ENCODE measurements at places on chromosomes 1 and 21.

GRCh38 chr1:218371927-218372672 lies 27.0 kb downstream of the TGFB2 start:
- no peak for DNase-seq

- no peak for DNase-seq
Observed at GRCh38 chr1:168693197-168693871, 35.7 kb downstream of the DPT start.

GRCh38 chr1:118154220-118154619 lies 30.8 kb downstream of the SPAG17 start:
- no peak for DNase-seq

DNA sequence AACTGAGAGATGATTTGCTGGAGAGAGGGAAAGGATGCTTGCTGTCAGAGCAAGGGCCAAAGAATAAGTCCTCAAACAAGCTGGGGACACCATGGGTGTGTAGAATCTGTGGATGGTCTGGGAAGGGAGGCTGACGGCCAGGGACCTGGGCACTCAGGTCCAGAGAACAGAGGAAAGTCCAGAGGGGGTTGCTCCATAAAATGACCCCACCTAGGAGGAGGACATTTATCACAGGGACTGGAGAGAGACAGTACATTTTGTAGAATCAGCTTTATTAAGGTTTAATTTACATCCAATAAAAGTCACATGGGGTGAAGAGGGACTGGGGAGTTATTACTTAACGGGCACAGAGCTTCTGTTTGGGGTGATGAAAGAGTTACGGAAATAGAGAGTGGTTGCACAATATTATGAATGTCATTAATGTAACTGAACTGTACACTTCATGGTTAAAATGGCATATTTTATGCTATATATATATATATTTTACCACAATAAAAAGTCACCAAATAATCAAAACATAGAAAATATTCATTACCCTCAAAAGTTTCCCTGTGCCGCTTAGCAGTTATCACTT lies 73.0 kb upstream of the ABCD3 start:
- no peak for DNase-seq

DNA sequence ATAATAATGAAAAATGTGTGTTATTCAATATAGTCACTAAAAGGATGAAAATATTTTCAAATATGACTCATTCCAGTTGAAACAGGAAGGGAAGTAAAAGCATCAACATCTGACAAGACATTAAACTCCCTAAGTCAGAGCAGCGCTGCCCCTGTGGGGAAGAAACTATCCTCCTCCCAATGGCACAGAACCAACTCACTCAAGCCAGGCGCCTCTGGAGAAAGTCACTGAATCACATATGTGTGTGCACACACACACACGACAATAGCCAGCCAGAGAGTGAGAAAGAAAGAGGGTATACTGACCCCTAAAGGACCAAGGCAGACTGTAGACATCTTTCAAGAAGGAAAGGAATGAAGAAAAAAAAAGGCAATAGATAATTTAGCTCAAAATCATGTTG lies 126.9 kb downstream of the SETD4 start:
- DNase-seq: no peak

GRCh38 chr1:248372394-248372793 lies 3.2 kb upstream of the OR2T6 start:
- DNase-seq: no peak

- DNase-seq: no peak
Observed at GRCh38 chr1:177809819-177810218, 160.0 kb downstream of the SEC16B start.

- DNase-seq: no peak
Observed at GRCh38 chr1:95127380-95127779, 10.2 kb downstream of the TLCD4 start.

GRCh38 chr1:229848752-229849677 lies 218.0 kb upstream of the GALNT2 start:
- no peak for DNase-seq

GRCh38 chr21:41975391-41976272 lies 21.8 kb upstream of the C2CD2 start:
- no peak for DNase-seq

- DNase-seq: no peak
Observed at GRCh38 chr1:5915587-5916571, 76.3 kb downstream of the NPHP4 start.

GRCh38 chr21:29429218-29429617 lies 130.5 kb downstream of the BACH1 start:
- DNase-seq: no peak

GRCh38 chr1:183023601-183024316 lies 539 bp downstream of the LAMC1 start:
- DNase-seq: peak; percentile 47

- DNase-seq: no peak
Observed at GRCh38 chr1:19949016-19949415, 25.6 kb upstream of the PLA2G2E start.

DNA sequence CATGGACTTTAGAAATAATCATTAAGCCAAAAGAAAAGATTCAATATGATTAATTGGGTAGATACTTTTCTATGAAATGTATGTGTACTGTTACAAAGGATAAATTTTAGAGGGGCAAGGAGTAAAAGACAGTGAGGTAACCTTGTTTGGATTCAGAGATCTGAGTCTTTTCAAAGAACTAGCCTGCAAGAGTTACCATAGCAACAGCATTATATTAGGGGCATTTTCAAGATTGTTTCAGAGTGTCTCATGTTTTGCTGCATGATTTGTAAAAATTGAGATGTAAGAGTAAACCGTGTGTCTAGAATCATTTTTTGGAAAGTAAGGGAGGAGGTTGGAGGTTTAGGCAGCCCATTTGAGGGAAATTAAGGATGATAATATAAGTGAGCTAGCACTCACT lies 70.6 kb upstream of the KIAA1614 start:
- DNase-seq: no peak

DNA sequence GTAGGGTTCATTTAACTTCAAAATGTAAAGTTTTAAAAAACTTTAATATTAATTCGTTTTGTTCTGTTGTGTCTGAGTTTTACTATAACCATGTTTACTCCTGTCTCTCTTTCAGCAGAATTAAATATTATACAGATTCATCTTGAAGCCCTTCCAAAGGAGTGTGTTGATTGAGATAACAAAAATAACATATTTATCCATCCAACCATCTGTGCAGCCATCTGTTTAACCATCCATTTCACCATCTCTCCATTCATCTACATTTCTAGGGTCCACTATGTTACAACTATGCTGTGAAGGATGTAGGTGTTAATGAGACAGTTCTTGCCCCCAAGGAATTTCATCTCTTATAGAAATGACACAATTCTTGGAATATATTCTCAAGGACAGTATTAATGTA lies 36.0 kb upstream of the GNG12 start:
- no peak for DNase-seq

DNA sequence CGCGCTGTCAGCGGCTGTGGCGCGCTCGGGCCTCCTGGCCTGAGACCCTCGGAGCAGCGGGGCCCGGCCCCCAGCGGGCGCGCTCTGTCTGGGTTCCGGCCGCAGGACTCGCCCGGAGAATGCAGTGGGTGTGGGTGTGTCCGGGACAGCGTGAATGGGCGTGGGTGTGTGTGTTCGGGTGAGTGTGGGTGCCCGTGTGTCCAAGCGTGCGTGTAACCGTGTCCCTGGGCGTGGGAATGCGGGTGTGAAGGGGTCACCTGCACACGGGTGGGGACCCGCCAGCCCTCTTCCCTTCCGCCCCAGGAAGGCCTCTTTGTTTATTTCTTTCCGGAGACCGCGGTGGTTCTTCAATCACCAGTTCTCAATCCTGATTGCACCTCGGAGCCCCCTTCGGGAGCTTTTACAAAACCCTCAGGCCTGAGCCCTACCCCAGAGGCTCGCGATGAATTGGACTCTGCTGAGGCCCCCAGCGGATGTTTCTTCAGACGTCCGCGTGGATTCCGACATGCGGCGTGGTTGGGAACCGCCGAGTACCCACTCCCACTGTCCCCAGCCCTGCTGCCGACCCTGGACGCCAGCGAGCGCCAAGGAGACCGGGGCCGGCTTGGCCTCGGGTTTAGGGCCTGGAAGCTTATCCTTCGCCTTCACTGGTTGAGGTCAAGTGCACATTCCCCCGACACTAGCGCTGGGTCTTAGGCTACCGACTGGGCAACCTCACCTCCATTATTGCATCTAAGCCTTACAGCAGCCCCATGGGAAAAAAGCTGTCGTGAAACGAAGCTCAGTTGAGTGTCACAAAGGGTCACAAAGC lies 19.3 kb downstream of the SERTAD4 start:
- DNase-seq: no peak

GRCh38 chr1:85321237-85321964 lies 45.0 kb upstream of the BCL10 start:
- no peak for DNase-seq

GRCh38 chr21:25298512-25299491 lies 308.5 kb downstream of the MRPL39 start:
- no peak for DNase-seq

DNA sequence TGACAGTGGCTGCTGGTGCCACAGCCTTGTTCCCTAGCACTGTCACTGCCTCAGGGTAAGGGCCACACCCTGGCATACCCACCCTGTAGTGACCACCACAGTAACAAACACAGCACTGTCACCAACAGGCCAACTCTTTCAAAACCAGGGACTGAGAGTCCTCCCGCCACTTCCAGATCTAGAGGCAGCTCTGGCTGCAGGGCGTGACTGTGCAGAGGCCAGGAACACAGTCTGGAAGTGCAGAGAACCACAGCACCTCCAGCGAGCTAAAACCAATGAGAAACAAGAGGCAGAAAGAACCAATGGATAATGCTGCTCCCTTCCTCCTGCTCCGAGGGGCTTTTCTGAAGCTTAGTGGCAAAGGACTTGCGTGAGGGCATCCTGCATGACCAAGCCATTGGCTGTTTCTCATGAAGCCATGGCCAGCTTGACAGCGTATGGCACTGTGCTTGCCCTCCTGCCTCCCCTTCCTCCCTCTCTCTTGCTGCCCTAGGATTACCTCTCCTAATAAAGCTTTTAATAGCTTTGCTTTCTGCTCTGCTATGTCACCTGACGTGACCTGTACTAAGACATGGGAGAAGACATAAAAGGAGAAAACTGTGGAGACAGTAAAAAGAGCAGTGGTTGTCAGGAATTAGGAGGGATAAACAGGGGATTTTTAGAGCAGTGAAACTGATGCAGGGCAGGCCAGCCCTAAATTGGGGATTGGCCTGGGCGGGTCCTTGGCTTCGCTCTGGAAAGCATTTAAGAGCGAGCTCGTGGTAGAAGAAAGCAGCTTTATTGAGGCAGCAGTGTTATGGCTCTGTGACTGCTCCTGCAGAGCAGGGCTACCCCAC lies 7.2 kb downstream of the PARP1 start:
- DNase-seq: no peak

DNA sequence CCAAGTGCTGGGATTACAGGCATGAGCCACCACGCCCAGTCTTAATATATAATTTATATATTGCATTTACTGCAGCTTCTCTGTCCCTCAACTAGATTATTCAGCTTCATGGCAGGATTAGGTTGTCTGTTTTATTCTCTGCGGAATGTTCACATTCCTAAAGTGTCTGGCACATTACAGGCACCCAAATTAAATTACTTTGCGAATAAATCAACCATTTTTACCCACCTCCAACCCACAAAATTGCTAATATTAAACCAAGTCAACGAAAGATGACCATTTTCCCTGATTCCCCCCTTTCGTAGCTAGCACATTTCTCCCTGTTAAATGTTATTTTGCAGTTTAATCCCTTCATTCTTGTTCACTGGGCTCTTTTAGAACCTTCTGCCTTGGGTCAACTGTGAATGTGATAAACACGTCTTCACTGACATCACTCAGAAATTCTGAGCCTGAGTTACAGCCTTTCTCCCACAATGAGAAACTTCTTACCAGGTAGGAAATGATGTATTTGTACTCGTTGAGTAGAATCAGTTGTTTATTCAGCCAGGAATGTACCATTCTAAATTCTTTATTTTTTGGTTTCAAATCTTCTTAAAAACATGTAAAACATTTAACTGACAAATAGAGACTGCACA lies 35.9 kb downstream of the THAP3 start:
- DNase-seq: no peak

- no peak for DNase-seq
Observed at GRCh38 chr21:22650226-22650625, 1652.0 kb downstream of the NCAM2 start.

- DNase-seq: no peak
Observed at GRCh38 chr1:186849826-186850225, 21.1 kb downstream of the PLA2G4A start.

DNA sequence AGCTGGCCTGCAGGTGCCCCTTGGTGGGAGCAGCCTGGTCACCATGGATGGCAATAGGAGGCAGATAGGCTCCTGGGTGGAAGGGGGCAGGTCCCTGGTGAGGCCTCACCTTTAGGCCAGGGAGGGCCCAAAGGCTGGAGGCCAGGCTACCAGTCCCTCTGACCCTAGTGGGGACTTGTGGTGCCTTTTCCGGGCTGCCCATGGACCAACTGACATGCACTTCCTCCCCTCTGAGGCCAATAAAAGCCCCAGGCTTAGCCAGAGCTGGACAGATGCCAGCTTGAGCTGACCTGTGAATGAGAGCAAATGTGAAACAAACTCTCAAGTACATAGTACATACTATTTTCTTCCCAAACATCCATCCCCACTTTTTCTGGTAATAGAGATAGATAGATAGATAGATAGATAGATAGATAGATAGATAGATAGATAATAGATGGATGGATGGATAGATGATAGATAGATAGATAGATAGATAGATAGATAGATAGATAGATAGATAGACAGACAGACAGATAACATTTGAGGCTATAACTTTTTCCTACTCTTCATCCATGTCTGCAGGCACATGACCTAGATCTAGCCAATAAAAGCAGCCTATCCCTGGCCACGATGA lies 9.2 kb upstream of the CTTNBP2NL start:
- no peak for DNase-seq

GRCh38 chr1:194233069-194233468 lies 1046.7 kb upstream of the B3GALT2 start:
- no peak for DNase-seq

- DNase-seq: no peak
Observed at GRCh38 chr1:189351960-189352359, 1125.7 kb downstream of the BRINP3 start.

GRCh38 chr1:195960580-195960979 lies 647.7 kb downstream of the KCNT2 start:
- DNase-seq: no peak

- DNase-seq: no peak
Observed at GRCh38 chr1:84365225-84366221, 32.8 kb upstream of the DNASE2B start.

DNA sequence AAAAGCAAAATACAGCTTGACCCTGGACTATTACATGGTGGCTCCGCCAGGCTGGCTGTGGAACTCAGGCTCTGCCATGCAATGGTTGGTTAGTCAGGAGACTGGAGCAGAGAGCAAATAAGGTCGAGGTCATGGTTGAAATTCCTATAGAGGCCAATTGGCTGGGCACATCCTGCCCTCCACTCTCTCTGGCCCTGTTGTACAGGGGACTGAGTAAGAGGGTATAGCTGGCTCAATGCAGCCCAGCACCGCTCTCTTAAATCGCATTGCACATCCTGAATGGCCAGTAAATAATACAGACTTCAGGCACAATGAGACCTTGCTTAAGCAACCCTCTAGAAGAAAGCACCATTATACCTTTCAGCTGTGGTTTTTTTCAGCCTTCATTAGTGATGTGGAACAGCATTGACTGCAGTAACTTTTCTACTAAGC lies 59.3 kb upstream of the PPP2R5A start:
- DNase-seq: no peak

Measured in C1 segment of cervical spinal cord (tissue), 14 donors.